ENCODE measurements at places on chromosomes 4 and X. TPM values are rescaled to one million over a fixed set of nuclear protein-coding genes. Genes with fewer than 3 reads are reported as not detected.

NDP gene
- not detected for total RNA-seq

TCEAL6 gene
- total RNA-seq: not detected

SLC10A4 gene
- total RNA-seq: not detected

CT47B1 gene
- not detected for total RNA-seq

MAMLD1 gene
- 13.4 TPM for total RNA-seq

MAGEB2 gene
- not detected for total RNA-seq

CLCN4 gene
- 3.7 TPM for total RNA-seq

H2BW2 gene
- total RNA-seq: not detected

ARHGAP6 gene
- total RNA-seq: 4.2 TPM

PYURF gene
- 69.1 TPM for total RNA-seq

GRCh38 chr4:16859031-16859430, 39.4 kb downstream of the LDB2 start:
- no peak for DNase-seq

DNA sequence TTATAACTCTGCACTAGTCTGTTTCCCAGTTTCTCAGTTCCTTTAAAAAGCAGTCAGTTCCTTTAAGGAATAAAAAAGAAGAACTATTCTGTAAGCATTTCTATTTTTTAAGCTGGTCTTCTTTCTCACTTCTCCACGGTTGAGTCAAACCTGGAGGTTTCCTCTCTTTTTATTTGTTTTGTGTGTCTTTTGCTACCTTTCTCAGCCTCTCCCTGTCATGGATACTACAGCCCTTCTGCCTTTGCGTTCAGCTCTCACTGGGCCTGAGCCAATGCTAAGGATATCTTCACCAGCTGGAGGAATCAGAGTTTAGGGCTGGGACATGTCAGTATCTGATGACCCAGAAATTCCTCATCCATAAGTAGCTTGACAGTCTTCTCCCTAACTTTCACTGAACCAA, 49.7 kb upstream of the PRKX start:
- no peak for DNase-seq

GRCh38 chr4:85067342-85067741, 100.9 kb upstream of the WDFY3 start:
- no peak for DNase-seq

- DNase-seq: no peak
These were observed 9.6 kb upstream of the SGMS2 start for GRCh38 chr4:107815158-107815557.

- no peak for DNase-seq
These were observed 1808.9 kb upstream of the TENM3 start for GRCh38 chr4:180434131-180434895.

DNA sequence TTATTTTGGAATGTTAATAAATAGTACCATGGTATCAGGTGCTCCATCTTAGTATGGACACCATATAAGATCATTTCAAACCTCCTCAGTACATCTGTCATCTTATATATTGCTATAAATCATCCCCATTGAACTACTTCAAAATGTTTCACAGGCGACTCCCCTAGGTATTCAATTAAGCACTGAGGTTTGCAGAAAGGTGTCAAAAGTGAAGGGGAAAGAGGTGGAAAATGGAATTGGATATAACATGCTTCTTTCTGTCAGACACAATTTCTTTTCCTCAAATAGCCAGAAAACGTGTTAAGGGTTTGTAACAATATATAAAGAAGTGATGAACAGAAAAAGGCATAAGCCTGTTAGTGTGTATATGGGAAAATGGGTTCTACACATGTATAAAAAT, 325.5 kb downstream of the GRID2 start:
- DNase-seq: no peak

DNA sequence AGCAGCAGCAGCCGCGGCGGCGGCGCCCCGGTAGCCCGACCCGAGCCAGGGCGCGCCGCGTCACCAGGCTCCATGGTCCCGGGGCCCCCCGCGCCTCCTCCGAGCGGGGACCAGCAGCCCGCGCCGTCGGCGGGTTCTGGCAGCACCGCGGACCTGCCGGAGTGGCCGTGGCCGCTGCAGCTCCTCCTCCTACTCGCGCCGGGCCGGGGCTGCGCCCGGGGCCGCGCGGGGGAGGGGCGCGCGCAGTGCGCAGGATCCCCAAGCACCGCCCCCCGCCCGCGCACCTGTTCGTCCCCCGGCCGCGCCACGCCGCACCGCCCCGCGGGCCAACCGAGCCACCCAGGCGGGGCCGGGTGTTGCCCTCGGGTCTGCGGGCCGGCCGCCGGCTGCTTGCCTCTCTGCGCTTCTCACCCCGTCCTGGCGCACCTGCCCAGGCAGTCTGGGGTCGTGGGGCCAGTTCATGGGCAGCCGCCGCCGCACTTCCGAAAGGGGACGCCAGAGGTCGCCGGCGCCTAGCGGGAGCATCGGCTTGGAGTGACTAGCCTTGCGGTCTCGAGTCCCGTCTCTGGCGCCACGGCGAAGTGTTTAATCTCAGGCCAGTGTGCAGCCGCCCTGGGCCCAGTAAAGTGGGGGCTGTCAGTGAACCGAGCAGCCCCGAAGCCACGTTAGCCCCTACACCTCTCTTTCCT, at the start of gene SLC9A7:
SLC9A7 (minus strand) TSS at position 163 of the 689 bp plus-strand sequence; CDS start at position 74, 89 bp downstream.
- peak; percentile 91 for DNase-seq

- DNase-seq: no peak
These were observed 100.7 kb downstream of the EFNB1 start for GRCh38 chrX:68929332-68930150.

- DNase-seq: no peak
These were observed 153.1 kb upstream of the VCX start for GRCh38 chrX:7689791-7690412.

GRCh38 chrX:84729809-84730208, 227.6 kb upstream of the HDX start:
- DNase-seq: no peak

DNA sequence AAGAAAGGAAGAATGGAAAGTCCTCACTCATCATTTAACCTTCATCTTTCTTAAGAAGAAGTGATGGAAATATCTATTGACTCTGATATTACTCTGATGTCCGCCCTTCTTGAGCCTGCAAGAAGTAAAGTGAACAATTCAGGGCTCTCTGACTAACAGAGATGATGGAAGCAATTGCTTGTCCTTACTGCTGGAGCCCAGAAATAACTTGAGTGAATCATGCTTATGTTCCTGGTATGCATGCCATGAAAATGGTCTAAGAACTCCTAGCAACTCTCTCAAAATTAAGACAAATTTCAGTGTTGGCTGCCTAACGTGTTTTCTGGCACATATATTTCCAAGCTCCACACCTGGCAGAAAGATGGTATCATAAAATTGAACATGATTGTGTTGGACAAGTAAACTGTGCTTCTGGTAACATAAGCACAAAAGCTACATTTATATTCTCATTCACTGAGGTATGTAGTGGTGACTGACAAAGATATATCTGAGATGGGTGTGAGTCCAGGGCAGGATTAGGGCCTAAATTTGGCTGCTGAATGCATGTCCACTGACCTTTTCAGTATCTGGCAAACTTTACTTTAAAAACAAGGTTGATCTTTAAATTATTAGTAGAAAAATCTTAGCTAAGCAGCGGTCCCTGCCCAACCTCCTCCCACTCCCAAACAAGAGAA, 109.2 kb upstream of the OTUD4 start:
- DNase-seq: no peak

DNA sequence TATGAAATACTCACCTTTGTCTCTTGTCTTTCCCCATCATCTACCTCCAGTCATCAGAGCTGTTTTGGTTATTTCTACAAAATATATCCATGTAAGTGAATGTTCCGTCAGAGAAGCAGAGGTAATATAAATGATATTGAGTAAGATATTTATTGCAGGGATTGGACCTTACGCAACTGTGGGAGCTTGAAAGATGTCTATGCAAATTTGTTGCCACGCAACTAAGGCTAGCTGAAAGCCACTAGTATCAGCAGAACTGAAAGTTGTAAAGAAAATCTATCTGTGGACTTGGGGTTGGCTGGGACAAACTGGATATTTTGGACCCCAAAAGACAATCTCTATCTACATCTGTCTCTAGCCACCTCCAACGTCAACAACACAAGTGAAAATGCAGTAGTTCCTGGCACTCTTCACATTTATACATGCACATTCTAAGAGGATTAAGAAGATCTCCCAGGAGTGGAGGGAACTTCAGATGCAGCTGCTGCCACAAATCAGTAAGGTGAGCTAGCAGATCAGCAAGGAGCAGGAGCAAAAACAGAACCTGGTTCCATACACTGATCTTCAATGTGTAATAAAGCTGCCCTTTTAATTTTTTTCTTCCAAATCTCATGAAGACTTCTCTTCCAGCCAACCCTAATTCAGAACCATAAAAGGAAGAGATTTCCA, 8.5 kb upstream of the CCSER1 start:
- DNase-seq: no peak

GRCh38 chr4:21011106-21011505, 310.8 kb downstream of the PACRGL start:
- DNase-seq: no peak

DNA sequence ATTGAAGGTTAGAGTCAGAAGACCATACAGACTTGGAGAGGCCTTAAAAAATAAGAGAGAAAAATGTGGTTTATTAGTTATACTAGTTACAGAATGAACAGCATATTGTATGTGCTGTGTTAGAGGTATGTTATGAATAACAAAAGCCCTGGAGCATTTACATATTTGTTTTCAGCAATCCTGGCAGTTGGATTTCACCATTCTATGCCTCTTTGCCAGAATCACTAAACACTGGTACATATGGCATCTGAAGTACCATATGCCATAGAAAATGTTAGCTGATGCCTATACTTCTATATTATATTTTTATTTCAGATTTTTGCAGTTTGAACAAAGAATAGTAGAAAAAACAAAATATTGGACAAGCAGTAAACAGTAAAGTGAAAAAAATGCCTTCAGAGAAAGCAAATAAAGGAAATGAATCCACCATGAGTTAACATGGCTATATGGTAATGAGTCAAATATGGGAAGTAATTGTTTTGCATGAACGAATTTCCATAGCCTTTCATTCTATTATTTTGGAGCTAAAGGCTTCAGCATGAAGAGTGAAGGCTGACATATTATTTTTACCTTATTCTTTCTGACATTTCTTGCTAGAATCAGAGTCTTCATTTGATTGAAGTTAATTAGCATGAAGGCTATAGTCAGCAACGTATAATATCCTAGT, 41.9 kb upstream of the PRDM8 start:
- DNase-seq: no peak

GRCh38 chr4:112176596-112176995, 31.3 kb downstream of the FAM241A start:
- no peak for DNase-seq

- DNase-seq: no peak
These were observed 942.8 kb downstream of the PCDH7 start for GRCh38 chr4:31662951-31663350.

DNA sequence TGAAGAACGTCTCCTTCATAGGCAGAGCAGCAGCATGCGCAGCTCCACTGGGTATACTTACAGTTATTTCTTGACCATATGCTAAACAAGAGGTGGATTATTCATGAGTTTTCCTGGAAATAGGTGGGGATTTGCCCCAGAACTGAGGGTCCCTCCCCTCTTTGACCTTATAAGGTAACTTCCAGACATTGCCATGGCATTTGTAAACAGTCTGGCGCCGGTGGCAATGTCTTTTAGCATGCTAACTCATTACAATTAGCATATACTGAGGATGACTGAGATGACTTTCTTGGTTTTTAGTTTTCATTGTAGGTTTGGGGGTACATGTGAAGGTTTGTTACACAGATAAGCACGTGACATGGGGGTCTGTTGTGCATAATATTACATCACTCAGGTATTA, 97.3 kb downstream of the MTNR1A start:
- no peak for DNase-seq

DNA sequence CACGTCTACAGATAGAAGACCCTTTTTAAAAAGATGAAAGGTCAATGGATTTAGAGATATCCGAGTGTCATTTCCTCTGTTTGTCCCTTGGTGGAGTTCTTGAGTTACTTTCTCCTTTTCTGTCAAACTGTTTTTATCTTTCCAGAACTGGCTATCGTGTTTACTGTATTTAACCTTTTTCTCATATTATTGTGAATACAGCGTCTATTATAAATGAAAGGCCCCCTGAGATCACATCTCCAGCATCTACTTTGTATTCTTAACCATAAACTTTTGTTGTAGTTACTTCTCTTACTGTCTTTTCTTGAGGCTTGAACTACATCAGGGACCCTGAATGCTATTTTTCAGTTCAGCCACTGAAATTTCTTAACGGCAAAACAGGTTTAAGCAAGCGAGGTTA, 4.0 kb upstream of the PCDH7 start:
- no peak for DNase-seq

DNA sequence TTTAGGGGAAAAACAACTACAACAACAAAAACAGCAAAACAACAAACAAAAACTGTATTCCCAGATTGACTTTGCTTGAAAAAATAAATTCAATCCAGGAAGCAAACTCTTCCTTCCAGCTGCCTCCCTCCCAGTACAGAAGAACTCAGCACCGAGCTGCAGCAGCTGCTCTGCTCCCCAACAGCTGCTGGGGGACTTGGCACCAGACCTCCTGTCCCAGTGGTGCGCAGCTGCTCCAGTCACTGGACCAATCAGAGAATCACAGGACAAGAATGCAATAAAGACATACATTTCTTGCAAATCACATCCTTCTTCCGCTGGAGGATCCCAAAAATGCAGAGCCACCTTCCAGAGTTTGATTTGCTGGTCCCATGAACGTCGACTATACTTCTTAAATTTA, 11.8 kb upstream of the FAM53A start:
- DNase-seq: no peak

- no peak for DNase-seq
These were observed 96.7 kb downstream of the IL1RAPL2 start for GRCh38 chrX:104662694-104663093.

- no peak for DNase-seq
These were observed 9.6 kb downstream of the HAUS7 start for GRCh38 chrX:153460826-153461225.

GRCh38 chrX:39613482-39613995, 484.2 kb downstream of the BCOR start:
- no peak for DNase-seq

DNA sequence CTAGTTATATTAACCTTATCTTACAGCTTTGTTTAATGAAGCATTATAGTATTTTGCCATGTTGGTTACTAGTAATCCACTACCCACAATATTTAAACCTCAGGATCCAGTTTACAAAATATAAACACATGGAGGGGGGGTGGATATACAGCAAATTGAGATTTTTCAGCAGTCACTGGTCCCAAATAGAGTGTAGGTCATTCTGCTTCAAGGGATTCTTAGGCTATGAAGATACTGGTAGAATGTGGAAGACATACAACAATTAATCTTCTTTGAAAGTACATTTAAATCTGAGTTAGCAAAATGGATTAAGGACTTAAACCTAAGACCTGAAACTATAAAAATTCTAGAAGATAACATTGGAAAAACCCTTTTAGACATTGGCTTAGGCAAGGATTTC, 569.6 kb downstream of the ZNF674 start:
- no peak for DNase-seq

- no peak for DNase-seq
These were observed 44.1 kb upstream of the SEC24B start for GRCh38 chr4:109389369-109390114.

DNA sequence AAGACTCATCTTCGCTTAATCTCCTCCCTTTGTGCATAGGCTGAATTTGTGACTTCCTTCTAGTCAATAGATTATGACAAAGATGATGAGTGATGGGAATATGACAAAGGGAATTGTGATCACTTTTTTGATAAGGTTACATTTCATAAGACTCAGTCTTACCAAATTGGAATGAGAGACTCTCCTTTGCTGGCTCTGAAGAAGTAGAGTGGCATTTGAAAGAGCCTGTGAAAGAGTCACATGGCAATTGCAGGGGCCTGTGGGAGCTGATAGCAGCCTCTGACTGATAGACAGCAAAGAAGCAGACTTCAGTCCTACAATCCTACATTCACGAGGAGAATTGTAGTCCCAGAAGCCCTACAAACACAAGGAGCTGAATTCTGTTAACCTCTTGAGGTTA, 44.9 kb upstream of the ADAMTS3 start:
- DNase-seq: no peak
